ENCODE measurements at places on chromosomes 11 and 22. TPM values are rescaled to one million over a fixed set of nuclear protein-coding genes. Genes with fewer than 3 reads are reported as not detected.

CRYBA4 gene
- not detected for polyA plus RNA-seq

DAGLA gene
- 4.2 TPM for polyA plus RNA-seq

ARSA gene
- polyA plus RNA-seq = 22.9 TPM

MS4A15 gene
- not detected for polyA plus RNA-seq

ZNF280A gene
- not detected for polyA plus RNA-seq

GAS2 gene
- polyA plus RNA-seq = 31.4 TPM

SLC37A2 gene
- polyA plus RNA-seq = 3.2 TPM

- DNase-seq = no peak
These were observed 623.4 kb upstream of the LUZP2 start for GRCh38 chr11:23873406-23873805.

GRCh38 chr11:120146413-120147093, 8.6 kb upstream of the TRIM29 start:
- no peak for DNase-seq

GRCh38 chr11:36121054-36121453, 168.2 kb downstream of the COMMD9 start:
- no peak for DNase-seq

DNA sequence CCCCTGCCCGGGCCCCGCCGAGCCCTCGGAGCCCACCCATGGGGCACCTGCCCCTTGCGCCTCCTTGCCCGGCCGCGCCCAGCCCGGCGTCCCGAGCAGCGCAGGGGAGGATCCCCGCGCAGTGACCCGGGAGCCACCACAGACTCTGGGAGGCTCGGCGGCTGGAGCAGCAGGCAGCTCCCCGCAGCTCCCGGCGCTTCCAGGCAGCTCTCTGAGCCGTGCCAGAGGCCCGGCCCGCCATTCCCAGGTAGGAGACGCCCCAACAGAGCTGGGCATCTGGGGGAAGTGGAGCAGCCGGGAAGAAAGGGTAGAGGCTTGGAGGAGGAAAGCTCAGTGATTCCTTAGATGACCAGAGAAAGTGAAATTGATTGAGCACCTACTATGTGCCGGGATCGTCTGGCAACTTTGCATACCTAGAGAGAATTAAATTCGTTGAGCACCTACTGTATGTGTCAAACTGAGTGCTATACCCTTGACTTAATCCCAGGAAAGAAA, 670 bp downstream of the RASD2 start:
- no peak for DNase-seq

DNA sequence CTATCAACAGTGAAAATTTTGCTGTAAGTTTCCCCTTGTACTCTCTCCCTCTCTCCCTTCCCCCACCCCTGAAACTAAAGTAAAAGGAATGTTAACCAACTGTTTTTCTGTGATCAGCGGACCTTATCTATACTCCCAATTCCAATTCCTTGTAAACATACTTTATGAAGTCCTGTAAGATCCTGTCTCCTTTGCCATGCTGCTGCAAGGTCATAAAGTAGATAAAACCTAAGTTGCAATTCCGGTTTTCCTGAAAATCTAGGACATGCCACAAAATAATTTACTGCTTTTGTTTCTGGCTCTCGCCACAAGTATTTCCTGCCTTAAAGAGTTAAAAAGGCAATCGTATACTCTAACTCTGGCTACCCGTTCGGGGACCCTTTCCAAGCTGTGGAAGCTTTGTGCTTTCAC, 1469.0 kb downstream of the LRRC4C start:
- no peak for DNase-seq

DNA sequence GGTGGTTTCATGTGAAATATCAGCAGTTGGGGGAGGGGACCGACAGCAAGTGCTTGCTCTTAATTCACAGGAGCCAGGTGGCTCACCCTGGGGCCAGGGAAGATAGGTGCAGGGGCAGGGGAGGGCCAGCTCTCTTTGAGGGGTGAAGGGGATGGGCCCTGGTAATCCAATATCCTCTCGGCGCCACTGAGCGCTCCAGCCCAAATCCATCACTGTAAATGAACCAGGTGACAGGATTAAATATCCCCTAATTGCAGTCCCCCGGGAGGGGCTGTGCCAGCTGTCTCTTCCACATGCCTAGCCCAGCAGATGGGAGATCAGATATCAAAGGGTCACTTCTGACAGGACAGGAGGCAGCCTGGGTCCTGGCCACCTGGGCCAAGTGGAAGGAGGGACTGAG, 531.8 kb upstream of the CADM1 start:
- no peak for DNase-seq

DNA sequence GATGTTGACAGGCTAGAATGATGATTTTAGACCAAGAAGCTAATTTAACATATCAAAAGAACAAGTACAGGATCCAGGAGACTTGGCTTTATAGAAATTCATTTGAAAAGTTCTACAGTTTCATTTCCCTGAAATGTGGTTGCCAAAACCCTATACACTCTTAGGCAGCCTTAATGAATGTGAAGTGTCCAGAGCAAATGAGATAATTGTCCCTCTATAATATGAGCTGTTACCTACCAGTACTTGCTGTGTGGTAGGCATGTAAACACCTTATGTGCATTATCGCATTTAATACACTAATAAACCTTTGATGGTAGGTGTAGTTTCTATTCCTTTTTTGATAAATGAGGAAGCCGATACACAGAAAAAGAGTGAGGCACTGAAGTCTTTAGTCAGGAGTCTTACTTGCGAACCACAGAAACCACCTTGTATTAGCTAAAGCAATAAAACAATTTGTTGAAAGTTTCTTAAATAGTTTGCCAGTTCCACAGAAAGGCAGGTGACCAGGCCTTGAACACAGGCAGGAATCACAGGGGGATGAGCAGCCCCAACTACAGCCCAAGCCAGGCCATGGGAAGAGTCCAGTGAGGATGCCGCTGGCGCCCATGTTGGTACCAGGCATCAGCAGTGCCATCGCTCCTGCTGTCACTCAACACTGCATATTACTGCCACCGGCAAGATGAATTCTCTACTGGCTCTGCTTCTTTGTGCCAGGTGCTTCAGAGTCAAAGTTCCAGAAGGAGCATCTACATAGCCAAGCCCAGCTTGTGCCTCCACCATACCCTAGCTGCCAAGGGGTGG, 81.7 kb downstream of the SWAP70 start:
- DNase-seq = no peak

- DNase-seq = no peak
These were observed 16.6 kb downstream of the ASRGL1 start for GRCh38 chr11:62353841-62354240.

- no peak for DNase-seq
These were observed 11.2 kb downstream of the PEX26 start for GRCh38 chr22:18088825-18089568.

- DNase-seq = no peak
These were observed 22.4 kb downstream of the GRIA4 start for GRCh38 chr11:105632316-105632715.

Data from muscle of arm (tissue), 14 donors.